ENCODE measurements at places on chromosomes 2 and 18. TPM values are rescaled to one million over a fixed set of nuclear protein-coding genes. Genes with fewer than 3 reads are reported as not detected.

Gene CSRNP3
- total RNA-seq, result not detected

Gene RGPD3
- 0.30 TPM for total RNA-seq

Gene HS1BP3
- 12.3 TPM for total RNA-seq

Gene ARHGAP15
- 191 TPM for total RNA-seq

Gene MYO7B
- 1.7 TPM for total RNA-seq

Gene GALNT3
- 23.7 TPM for total RNA-seq

Gene LPIN1
- 62.1 TPM for total RNA-seq

Gene POTEJ
- total RNA-seq, result not detected

Gene IL36A
- total RNA-seq, result not detected

Gene NEU4
- total RNA-seq, result 0.64 TPM

Gene NEU2
- not detected for total RNA-seq

Gene NETO1
- not detected for total RNA-seq

Gene CCDC150
- 9.0 TPM for total RNA-seq

Gene ADD2
- 4.0 TPM for total RNA-seq

Gene MC2R
- not detected for total RNA-seq

Gene ADCYAP1
- total RNA-seq, result not detected

Gene PMAIP1
- total RNA-seq, result 24.1 TPM

Gene CHRND
- total RNA-seq, result not detected

Gene COBLL1
- 0.02 TPM for total RNA-seq

Gene NT5DC4
- total RNA-seq, result not detected

Gene CARF
- total RNA-seq, result 8.0 TPM

Gene FNDC4
- total RNA-seq, result not detected

Gene UGT1A10
- not detected for total RNA-seq

Gene CBLN2
- not detected for total RNA-seq

Gene SPR
- total RNA-seq, result 0.89 TPM

Gene VWC2L
- not detected for total RNA-seq

Gene STRN
- total RNA-seq, result 34.5 TPM

Gene C2orf72
- total RNA-seq, result 0.07 TPM

All from T-helper 2 cell treated with Interferon-gamma antibody and Interleukin-4, amounts not matched to agents 100 ng/mL and 5 ng/mL, for 36 hours (primary cell).